ENCODE measurements at places on chromosomes 4 and X. TPM values are rescaled to one million over a fixed set of nuclear protein-coding genes. Genes with fewer than 3 reads are reported as not detected.

GRCh38 chrX:109351557-109351956 is 130.3 kb downstream of the GUCY2F start:
- DNase-seq: no peak

DNA sequence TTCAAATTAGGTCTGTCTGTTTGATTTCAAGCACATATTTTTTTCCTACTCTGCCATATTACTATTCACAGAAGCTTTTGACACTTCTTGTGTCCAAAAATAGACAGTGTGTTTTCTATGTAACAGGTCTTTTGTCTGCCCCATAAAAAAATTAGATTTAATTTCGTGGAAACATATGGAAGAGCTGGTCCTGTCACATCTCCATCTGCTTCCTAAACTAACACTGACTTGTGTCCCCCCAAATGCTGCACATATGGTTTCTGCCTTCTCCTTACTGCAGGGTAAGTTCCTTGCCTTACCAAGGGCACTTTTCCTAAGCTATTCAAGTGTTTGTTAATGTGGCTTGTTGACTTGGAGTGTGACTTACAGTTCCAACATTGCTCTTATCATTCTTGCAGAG is 340.7 kb upstream of the ARX start:
- no peak for DNase-seq

DNA sequence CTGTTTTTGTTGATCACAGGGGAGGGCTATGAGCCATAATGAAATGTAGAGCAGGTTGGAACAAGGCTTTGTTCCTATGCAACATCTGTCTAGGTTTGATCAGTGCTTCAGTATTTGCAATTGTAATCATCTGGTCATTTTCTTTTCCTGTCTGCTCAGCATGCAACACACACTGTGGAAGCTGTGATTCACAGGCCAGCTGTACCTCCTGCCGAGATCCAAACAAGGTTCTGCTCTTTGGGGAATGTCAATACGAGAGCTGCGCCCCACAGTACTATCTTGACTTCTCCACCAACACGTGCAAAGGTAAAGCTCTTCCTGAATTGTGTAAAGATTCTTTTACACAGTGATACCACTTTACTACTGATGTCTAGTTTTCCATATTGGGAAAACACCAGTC is 181.9 kb upstream of the ANXA3 start:
- DNase-seq: no peak

GRCh38 chr4:28386776-28387175 is 1526.1 kb downstream of the STIM2 start:
- DNase-seq: no peak

GRCh38 chr4:72489267-72489666 is 79.8 kb downstream of the ADAMTS3 start:
- DNase-seq: no peak

DNA sequence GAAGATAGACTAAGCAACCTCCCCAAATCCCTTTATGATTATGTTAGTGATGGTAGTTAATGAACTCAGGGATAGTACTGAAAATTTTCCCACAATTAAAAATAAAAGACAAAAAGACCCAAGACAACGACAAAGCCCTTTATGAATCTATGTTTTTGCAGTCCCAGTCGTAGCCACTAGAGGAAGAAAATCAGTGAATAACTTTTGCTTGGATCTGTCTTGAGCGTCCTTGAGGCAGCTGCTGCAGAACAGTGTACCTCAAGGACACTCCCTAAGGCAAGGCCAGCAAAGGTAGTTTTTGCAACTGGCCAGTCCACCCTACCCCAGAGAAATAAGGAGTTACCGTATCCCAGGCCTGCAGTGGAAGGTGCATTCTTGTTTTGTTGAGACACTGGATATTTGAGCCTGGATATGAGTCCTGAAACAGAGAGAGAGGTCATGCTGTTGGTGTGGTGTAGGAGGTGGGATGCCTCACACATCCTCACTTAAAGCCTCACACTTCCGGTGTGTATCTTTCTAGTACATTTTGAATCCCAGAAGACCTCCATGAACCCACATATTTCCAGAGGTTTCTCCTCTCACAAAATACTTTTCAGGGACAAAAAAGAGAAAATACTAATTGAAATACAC is 8.7 kb upstream of the TIMM8A start:
- no peak for DNase-seq

DNA sequence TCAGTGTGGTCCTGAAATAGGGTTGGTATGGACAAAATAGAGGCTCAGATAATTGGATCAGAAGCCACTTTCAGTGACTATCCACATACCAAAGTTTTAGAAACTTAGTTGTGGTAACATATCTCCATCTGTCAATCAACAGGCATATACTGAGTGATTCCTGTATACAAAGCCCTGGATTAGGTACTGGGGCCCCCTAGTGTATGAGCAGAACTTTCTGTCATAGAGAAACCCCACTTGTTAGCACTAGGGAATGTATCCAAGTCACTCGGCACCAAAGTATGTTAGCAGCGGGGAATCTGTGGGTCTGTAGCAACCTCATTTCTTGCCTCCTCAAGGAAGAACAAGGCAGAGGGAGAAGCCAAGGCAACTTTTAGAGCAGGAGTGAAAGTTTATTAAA is 50.7 kb downstream of the MAP7D3 start:
- no peak for DNase-seq

DNA sequence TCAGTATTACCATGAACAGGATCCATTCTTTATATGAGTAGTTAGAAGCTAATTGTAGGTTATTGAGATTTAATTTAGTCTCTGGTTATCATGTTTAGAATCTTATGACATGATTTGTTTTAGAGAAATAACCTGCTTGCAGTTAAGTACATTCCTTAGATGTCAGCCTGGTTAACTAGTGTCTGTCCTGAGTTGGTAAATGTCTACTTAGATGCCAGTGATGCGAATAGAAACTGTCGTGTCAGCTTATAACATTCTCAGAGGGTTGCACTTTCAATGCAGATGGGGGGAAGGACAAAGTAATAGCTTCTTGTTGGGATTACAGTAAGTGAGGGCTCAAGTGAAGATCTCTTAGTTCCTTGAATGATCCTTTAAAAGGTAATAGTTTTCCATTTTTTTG is 227.8 kb upstream of the SPRY1 start:
- DNase-seq: no peak

DNA sequence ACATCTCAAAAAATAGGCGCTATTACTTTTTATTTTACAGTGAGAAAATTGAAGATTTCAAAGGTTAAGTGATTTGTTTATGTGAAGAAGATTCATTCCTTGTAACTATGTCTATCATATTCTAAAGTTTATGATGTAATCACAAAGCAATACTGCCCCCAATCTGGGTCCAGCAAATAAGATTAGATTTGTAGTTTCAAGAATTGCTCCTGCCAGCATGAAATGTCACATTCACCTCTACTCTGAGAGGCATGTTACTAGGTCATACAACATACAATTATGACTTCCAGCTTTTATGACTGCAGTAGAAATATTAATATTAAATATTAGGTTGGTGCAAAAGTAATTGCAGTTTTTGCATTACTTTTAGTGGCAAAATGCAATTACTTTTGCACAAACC is 976.2 kb downstream of the FSTL5 start:
- no peak for DNase-seq

DNA sequence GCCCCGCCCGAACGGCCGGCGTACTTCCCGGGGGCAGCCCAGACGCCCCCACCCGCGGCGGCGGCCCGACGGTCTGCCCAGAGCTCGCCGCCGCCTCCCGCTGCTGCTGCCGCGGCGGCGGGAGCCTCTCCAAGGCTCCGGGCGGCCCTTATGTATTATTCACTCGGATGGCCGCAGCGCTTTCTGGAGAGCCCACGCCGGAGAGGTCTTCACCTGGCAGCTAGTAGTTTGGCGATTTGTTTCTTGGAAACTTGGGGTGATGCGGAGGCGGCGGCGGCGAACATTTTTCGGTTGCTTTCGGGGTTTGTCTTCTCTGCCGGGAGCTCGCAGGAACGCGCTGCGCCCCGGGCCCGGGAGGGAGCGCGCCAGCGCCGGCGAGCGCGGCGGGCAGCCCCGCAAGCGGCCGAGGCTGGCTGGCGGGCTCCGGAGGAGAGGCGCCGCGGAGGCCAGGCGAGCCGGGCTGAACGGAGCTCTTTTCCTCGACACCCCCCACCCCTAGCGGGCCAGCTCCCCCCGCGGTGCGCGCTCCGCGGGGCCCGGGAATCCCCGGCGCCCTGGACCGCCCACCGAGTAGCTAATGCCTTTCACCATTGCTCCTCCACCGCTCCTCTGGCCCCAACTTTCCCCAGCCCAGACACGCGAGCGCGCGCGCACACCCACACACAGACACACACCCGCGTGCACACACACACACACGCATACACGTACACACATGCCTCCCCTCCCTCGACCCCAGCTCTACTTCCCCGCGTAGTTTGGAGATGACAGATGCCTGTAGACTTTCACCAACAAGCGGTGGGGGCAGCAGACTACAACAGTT is 113.5 kb downstream of the DHX15 start:
- DNase-seq: no peak

GRCh38 chr4:47488706-47489105 is 3.6 kb downstream of the ATP10D start:
- DNase-seq: no peak

GRCh38 chrX:25015486-25016360 is at the start of gene ARX:
Gene ARX (minus strand): TSS chrX:25015965. CDS start chrX:25015737, 228 bp downstream.
- no peak for DNase-seq

DNA sequence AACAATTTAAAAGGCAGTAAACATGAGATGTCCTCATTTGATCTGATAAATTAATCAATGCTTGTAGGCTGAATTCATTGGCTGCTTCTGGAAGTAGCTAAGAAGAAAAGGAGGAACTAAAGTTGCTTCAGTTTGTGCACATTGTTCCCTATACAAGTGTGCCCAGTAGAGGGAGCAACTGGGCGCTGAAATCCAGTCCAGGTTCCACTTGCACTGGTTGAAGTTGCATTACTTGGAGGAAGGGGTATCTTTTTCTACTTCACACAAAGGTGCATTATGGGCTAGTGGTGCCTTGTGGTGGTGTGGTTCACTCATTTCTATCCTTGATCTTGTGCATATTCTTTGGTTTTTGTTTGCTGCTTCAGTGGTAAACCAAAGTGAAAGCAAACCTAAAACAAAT is 67.9 kb upstream of the SOX3 start:
- DNase-seq: peak; percentile 1

- DNase-seq: no peak
Observed at GRCh38 chr4:1077711-1078477, 35.5 kb downstream of the RNF212 start.

GRCh38 chr4:118955515-118955914 is 66.9 kb downstream of the SYNPO2 start:
- no peak for DNase-seq

DNA sequence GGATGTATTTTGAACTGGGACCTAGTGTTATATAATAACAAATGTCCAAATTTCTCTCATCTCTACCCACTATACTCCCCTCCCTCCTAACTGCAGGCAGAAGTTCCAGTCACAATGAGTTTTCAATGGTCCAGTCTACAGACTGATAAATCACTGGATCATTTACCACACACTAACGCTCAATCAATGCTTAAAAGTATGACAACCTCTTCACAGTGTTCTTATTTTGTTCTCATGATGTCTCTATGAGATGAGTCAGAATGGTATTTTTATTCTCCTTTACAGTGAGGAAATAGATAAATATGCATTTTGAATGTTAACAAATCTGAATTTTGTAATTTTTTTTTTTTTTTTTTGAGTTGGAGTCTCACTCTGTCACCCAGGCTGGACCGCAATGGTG is 83.7 kb upstream of the ETNPPL start:
- DNase-seq: no peak

GRCh38 chrX:41693024-41693423 is 4.3 kb downstream of the GPR34 start:
- DNase-seq: no peak

GRCh38 chr4:2689114-2689513 is 67.0 kb downstream of the TNIP2 start:
- DNase-seq: no peak

GRCh38 chrX:108068121-108068520 is 23.2 kb downstream of the PSMD10 start:
- no peak for DNase-seq

DNA sequence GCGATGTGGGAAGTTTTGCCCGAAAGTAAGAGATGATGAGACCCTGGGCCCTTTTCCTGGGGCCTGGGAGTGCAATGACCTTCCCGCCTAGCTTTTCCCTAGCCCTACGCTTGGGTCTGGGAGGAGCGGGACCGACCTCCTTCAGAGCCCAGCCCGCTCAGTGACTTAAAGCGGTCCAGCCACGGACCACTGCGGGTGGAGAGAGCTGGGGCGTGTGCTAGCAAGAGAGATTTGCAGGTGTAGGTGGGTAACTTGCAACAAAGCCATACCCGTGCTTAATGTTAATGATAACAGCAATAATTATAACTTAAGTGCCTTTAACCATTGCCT is 503 bp upstream of the PDE5A start:
- DNase-seq: no peak

DNA sequence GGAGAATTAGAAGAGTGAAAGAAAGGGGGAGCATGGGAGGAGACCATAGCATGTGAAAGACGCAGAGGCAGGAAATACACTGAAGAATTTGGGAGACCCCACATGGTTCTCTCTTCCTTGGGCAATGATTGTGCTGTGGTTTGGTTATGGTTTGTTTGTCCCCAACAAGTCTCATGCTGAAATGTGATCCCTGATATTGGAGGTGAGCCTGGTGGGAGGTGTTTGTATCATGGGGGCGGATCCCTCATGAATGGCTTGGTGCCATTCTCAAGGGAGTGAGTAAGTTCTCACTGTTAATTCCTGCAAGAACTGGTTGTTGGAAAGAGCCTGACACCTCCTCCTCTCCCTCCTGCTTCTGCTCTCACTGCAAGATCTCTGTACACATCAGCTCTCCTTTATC is 78.6 kb upstream of the RAI2 start:
- DNase-seq: no peak

- DNase-seq: no peak
Observed at GRCh38 chr4:122480655-122481487, 24.3 kb upstream of the IL2 start.

- no peak for DNase-seq
Observed at GRCh38 chr4:77500801-77501200, 104.8 kb upstream of the CXCL13 start.

- DNase-seq: no peak
Observed at GRCh38 chr4:67291644-67292043, 253.7 kb downstream of the CENPC start.

Gene DUX4
- polyA plus RNA-seq: not detected

Gene ADH7
- not detected for polyA plus RNA-seq

Gene ESX1
- not detected for polyA plus RNA-seq

Gene CPLX1
- polyA plus RNA-seq: not detected

Gene NIPAL1
- polyA plus RNA-seq: not detected

Gene TMEM47
- not detected for polyA plus RNA-seq

Gene TLR7
- polyA plus RNA-seq: not detected

Gene ARX
- polyA plus RNA-seq: not detected

Gene RIBC1
- 0.71 TPM for polyA plus RNA-seq

Gene NR3C2
- 1.2 TPM for polyA plus RNA-seq

Gene PUDP
- 13.0 TPM for polyA plus RNA-seq

Gene NEIL3
- 0.61 TPM for polyA plus RNA-seq

Data from immature natural killer cell (primary cell).